ENCODE measurements at places on chromosomes 3 and 15.

DNA sequence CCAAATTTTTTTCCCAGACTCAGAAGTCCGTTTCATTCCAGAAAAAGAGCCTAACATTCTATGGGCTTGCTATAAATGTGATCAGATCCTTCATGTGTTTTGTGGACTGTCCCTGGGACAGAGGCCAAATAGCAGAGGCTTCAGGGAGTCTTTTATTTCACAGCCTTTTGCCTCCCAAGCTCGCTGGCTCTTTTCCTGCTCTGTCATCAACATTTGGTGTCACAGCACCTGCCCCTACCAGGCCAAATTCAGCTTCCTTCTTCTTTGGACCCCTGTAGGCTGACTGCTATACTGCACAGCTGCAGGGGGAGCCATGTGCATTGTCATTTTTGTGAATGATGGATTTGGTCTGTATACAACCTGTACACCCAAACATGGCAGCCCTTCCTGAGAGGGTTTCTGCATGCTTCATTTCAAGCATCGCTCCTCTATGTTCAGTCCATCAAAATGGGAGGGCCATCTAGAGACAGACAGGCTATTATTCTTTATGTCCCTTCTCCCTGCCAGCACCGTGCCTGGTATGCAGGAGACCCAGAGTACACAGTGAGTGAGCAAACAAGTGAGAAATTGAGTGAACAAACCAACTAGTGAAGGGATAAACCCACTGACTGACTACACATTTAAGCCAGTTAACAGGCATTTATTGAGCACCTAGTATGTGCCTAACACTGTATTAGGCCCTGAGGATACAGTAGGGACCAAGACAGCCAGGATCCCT, 17.9 kb upstream of the RPP14 start:
- DNase-seq: no peak

DNA sequence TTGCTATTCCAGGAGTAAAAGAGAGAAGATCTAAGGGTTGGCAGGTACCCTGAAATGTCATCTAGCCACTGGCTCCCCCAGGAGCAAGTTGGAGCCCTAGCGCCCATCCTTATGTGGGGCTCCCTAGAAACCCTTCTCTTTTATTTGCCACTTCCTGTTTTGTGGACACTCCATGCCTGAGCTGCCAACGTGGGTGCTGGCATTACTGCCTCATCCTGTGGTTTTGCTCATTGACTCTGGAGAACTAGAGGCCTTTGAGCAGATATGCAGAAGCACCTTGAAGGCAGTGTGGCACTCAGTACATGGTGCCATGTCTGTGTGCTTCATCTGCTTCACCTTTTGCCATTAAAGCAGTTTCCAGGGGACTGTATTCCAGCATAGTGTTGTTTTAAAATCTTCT, 8.1 kb downstream of the EDEM1 start:
- no peak for DNase-seq

- no peak for DNase-seq
Measured at GRCh38 chr3:9241956-9242355, 7.5 kb downstream of the SRGAP3 start.

DNA sequence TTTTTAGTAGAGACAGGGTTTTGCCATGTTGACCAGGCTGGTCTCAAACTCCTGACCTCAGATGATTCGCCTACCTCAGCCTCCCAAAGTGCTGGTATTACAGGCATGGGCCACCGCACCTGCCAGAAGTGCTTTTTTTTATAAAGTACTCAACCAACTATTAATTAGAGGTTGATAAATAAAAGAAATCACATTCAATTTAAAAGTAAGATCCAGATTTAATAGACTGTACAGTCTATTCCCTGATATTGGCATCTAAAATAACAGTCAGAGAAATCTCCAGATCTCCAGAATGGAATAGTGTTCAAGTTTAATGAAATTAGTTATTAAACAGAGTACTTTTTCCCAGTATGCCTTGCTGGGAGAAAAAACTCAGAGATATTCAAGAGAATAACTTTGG, 142.9 kb upstream of the SLC2A2 start:
- no peak for DNase-seq

DNA sequence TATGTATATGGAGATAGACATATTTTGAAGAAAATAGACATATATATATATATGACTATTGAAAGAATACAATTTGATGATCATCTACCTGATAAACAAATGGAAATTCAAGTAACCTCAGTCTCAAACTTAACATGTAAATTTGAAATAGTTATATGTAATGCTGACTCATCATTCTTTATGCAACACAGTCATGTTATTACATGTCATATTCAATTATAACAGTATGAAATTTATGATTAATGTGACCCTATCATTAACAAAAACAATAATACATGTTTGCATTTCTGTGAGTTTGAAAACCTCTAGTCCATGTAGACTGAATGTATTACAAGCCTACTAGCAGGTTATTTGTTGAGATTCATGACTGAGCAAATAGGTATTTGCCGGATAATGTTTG, 204.1 kb downstream of the CADM2 start:
- DNase-seq: no peak

DNA sequence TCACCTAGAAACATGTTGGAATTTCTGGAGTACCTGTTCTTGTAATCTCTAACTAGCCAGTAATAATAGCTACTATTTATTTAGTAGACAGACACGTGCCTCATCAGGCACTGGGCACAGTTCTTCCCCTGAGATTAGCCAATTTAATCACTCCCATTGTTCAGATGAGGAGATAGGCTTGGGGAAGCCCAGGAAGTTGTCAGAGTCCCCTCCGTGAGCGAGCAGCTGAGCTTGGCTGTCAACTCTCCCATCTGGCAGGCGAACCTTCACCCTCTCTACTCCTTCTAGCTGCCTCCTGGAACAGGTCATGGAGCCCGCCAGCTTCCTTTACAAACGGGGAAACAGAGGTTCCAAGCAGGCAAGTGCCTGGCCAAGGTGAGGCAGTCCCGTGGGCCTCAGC, 31.1 kb upstream of the FGD5 start:
- no peak for DNase-seq

- DNase-seq: peak; percentile 13
Measured at GRCh38 chr15:25481208-25481859, 42.5 kb upstream of the UBE3A start.

- DNase-seq: no peak
Measured at GRCh38 chr3:66033241-66034138, 5.2 kb downstream of the MAGI1 start.

- no peak for DNase-seq
Measured at GRCh38 chr3:71926262-71926600, 141.3 kb upstream of the PROK2 start.

DNA sequence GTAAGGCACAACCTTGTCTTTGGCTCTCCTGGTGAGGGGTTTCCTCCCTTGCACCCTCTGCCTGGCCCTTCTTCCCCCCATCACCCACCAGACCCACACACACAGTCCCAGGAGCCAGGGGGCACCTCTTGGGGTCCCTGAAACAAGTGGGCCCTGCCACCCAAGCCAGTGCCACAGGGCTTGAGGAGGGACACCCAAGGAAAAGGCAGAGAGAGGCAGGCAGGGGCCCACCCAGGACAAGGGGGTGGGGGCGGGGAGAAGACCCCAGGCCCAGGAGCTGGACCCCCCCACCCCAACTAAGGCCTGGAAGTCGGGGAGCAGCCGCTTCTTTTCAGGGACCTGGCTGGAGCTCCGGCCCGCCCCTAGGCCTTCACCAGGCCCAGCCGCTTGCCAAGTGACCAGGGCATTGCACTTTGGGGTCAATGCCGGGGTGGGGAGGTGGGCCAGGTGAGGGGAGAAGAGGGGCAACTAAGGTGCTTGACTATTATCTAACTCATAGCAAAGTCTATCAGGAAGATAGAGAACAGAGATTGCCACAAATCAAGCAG, 88.9 kb downstream of the KCNMB2 start:
- DNase-seq: no peak

DNA sequence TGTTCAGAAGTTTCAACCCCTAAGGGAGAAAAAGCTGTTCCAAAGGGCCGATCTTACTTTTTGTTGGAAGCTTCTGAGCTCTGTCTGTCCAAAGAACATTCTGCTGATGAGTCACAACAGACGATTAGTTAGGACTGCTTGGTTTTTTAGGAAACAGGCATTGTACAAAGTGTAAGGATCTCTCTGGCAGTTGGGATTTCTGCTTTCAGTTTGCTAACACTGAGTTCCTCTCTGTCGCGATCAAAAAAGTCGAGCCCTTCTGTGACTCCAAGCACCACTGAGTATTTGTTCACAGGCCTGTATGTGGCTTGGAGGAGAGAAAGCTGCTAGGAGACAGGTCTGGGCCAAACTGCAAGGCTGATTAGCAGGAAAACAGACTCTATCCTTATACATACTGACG, 91.8 kb upstream of the PFN2 start:
- DNase-seq: no peak

DNA sequence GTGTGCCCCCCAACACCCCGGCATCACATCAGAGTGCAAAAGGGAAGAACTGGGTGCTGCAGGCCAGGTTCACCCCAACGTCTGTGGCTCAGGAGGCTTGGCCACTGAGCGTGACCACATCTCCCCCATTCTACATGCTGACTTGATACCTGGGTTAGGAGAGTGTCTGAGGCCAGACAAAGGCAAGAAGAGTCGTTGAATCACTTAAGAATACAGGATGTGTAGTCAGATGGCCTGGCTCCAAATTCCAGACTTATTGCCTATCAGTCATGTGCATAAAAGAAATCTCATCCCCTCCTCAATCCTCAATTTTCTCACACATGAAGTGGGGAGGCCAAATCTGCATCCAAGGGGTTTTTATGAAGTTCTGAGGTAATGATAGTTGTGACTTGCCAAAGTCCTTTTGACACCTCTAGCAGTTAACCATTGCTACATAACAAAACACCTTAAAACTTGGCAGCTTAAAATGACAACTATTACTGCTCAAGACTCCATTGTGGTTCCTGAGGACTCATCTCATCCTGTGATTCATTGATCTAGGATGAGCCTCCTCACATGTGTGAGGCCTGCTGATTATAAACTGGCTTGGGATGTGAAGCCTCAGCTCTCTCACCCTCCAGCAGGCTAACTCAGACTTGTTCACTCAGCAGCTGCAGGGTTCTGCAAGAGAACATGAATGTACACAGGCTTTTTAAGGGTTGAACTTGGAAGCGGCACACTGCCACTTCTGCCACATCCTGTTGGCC, 138.8 kb upstream of the TLE3 start:
- DNase-seq: no peak

- no peak for DNase-seq
Measured at GRCh38 chr3:48409291-48410201, 20.3 kb downstream of the PLXNB1 start.

GRCh38 chr15:56805466-56806147, 72.3 kb upstream of the ZNF280D start:
- no peak for DNase-seq

GRCh38 chr3:131712662-131713061, 209.9 kb upstream of the MRPL3 start:
- DNase-seq: no peak

DNA sequence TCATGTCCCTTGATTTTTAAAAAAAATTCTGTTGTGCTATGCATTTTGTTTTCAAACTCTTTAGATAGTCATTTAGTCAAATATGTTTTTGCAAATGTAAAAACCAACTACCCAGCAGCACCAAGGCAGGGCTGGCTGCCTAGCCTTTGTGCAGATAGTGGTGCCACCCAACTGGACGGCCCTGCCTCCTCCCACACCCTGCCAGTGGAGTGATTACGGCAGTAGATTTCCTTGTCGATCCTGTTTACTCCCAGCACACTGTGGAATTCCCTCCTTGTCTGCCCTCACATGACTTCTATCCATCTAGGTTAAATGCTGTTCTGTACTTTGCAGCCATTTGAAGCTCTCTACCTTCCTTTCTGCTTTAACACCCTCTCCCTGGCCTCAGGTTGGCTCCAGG, 79.4 kb upstream of the PLXNA1 start:
- DNase-seq: no peak

GRCh38 chr3:120448756-120449155, 2.0 kb downstream of the FSTL1 start:
- peak; percentile 8 for DNase-seq

DNA sequence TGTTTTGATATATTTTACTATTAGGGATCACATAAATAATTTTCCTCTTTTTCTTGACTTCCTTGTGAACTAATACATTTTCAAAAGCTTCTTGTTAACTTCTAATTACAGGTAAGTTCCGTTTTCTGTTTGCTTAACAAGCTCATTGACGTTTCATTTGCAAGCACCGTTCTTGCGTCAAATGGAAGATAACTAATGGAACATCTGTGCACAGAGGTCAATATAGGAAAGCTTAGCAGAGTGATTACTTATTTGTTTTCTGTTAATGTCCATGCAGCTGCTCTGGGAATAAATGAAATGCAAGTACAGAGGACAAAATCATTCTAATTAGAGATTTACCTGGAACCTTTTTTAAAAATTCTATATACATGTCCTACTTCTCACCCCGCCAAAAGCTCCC, 115.5 kb upstream of the C2CD4B start:
- DNase-seq: no peak

- no peak for DNase-seq
Measured at GRCh38 chr15:51837792-51838251, 8.4 kb downstream of the TMOD3 start.

- DNase-seq: no peak
Measured at GRCh38 chr15:98806275-98806895, 158.0 kb downstream of the IGF1R start.

- no peak for DNase-seq
Measured at GRCh38 chr15:101152914-101153313, 98.9 kb downstream of the CHSY1 start.

DNA sequence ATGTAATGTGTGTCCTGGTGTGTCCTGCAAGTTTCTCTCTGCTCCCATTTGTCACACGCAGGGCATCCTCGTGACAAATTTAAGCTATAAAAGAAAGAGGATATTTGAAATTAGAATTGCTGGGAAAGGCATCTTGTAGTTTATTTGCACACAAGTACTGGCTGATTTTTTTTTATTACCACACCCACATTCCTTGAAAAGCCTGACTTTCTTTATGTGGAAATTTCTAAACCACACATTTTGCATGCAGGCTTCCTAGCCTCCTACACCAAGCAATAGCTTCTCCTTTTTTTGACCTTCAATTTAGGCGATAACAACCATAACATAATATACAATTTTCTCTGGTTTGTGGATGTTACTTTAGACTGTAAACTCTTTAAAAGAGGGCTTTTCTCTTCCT, 126.1 kb downstream of the SERPINI1 start:
- DNase-seq: no peak
